Kidney capillary endothelial cell (primary cell): ENCODE measurements at places on chromosomes 5 and 9.

GRCh38 chr5:123708074-123708806 is 196.3 kb downstream of the CSNK1G3 start:
- DNase-seq, result no peak

DNA sequence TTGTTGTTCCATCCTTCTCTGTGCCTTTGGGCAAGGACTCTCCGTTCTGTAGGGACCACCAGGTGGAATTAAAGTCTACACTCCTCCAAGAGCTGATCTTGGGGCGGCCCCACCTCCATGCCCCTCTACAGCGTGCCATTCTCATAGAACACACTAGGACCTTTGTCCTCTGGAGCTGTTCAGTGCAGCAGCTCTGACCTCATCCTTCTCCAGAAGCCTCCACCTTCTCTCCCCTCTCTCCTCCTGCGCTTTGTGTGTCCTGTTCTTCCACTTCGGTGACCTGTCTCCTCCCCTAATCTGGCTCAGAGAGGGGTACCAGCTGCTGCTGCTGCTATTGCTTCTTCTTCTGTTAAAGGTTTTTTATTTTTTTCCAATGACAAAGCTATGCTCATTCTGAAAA is 1.8 kb upstream of the MACROH2A1 start:
- no peak for DNase-seq

- peak; percentile 57 for DNase-seq
These were observed 160.1 kb downstream of the GHR start for GRCh38 chr5:42583322-42583721.

- DNase-seq, result no peak
These were observed 459.9 kb upstream of the RORB start for GRCh38 chr9:74037274-74037673.

- no peak for DNase-seq
These were observed 36.7 kb downstream of the GSN start for GRCh38 chr9:121304707-121305106.

DNA sequence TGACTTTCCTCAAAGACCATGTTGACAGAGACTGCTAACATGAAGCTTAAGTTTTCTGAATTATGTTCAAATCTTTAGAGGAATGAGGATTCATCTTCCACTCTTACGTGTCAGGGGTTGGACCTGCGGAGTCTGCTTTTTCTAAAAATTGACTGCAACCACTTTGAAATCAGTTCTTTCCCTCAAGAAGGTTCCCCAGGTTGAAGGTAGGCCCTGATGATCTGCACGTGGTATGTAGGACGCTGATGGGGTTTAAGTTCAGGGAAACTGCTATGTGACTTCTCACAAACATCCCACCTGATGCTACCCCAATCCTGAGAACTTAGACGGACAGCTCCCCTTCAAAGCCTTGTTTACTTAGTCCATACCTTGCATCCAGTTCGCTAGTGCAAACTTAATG is 7.2 kb downstream of the RACK1 start:
- DNase-seq, result no peak

DNA sequence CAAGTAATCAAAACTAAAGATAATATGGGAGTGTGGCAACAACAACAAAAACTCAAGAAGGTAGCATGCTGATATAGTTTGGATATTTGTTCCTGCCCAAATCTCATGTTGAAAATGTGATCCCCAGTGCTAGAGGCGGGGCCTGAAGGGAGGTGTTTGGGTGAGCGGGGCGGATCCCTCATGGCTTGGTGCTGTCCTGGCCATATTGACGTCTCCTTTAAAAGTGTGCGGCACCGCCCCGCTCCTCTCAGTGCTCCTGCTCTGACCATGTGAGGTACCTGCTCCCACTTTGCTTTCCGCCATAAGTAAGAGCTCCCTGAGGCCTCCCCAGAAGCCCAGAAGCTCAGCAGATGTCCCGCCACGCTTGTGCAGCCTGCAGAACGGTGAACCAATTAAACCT is 25.6 kb downstream of the MED27 start:
- DNase-seq, result no peak

GRCh38 chr9:94985649-94986048 is 259.1 kb downstream of the AOPEP start:
- DNase-seq, result no peak

- DNase-seq, result no peak
These were observed 500.4 kb upstream of the PAPPA start for GRCh38 chr9:115653171-115653606.

DNA sequence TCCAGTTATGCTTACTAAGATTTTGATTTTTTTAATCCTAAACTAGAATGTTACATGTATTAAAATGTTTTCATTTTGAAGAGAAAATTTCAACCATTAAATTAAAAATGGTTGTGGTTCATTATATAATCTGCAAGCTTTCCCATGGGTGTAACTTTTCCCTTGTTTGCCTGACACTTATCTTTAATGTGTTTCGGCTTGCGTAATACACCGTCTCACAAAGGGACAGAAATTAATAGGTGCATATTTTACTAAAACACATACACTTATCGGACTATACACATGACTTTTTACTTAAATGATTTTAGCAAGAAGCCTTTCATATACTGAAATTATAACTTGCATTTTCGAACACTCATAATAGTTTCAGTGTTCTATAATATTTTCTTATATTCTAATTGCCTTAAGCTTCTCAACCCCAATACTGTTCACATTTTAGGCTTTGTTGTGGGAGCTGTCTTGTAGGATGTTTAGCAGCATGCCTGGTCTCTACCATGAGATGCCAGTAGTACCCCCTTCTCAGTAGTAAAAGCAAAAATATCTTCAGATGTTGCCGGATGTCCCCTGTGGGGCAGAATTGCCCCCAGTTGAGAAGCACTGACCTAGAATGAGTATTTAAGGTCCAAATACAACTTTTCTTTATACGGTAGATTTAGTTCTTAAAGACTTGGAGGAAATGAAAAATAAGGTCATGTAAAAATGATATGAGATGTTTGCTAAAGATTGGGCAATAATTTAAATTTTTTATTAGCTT is 28.6 kb downstream of the UGCG start:
- no peak for DNase-seq

DNA sequence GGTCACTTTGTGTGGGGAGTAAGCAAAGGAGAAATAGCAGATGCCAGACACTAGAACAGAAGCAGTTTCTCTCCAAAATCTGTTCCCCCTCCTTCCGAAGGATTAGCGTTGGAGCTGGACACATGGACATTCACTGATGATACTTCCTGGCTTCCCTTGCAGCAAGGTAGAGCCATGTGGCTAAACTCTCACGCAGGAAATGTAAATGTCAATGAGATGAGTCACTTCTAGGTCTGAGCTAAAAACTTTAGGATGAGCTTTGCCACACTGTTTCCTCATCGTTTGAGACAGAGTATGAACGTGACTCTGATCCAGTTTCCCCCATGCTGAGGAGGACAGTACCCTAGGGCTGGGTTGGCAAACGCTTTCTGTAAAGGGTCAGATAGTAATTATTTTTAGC is 5.1 kb downstream of the BHMT2 start:
- peak; percentile 22 for DNase-seq

GRCh38 chr9:109346904-109347303 is 26.0 kb upstream of the EPB41L4B start:
- no peak for DNase-seq

DNA sequence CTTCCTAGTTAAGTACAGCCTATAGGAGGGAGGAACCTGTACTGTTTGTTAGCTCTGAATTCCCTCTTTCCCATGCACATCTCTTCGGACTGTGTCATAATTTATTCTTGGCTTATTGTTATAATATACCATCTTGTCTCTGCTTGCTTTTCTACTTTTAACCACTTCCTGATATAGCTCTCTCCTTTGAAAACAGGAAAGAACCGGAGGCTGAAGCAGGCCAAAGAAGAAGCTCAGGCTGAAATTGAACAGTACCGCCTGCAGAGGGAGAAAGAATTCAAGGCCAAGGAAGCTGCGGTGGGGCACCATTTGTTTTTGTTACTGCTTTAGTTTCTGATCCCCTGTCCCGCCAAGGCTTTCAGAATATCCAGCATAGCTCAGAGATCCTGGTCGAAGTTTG is 4.8 kb downstream of the ATP6V1G1 start:
- DNase-seq, result peak; percentile 25
